NCI-H526 treated with DMSO at 0.1 percent for 48 hours (cell line): ENCODE measurements at places on chromosomes 2 and 18.

DNA sequence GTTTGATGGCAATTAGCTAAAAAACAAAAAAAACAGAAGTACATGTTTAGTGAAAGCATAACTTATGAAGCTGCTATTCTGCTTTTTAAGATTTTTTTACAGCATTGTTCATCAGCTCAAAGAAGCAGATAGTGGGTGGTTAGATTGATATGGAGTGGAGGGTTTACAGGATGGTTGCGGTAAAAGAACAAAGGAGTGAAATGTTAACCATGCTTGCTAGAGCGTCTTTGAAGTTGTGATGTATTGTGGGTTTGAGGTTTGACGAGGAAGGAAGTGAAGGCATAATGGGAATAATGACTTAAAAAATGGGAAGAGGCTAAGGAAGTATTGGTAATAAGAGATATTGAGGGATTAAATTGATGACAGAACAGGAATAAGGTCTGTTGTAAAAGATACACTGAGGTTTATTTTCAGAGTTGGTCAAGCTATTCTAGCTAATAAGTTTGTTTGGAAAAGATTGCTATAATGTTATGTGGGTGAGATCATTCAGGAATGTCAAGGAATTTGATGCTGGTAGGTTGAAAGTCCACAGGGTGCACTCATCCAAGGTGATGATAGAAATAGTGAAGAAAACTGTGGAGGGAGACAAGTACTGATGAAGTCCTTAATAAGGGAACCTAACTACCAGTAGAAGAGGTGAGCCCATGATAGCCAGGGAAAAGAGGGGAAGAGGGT, 14.6 kb downstream of the SPOPL start:
- DNase-seq: no peak

- DNase-seq: no peak
These were observed 122.3 kb downstream of the LYPD6B start for GRCh38 chr2:149160701-149161217.

- DNase-seq: no peak
These were observed 14.4 kb upstream of the VRK2 start for GRCh38 chr2:58032016-58032763.

GRCh38 chr2:66443186-66443978, 8.5 kb downstream of the MEIS1 start:
- DNase-seq: no peak

GRCh38 chr18:33835419-33835818, 257.4 kb downstream of the ASXL3 start:
- no peak for DNase-seq

DNA sequence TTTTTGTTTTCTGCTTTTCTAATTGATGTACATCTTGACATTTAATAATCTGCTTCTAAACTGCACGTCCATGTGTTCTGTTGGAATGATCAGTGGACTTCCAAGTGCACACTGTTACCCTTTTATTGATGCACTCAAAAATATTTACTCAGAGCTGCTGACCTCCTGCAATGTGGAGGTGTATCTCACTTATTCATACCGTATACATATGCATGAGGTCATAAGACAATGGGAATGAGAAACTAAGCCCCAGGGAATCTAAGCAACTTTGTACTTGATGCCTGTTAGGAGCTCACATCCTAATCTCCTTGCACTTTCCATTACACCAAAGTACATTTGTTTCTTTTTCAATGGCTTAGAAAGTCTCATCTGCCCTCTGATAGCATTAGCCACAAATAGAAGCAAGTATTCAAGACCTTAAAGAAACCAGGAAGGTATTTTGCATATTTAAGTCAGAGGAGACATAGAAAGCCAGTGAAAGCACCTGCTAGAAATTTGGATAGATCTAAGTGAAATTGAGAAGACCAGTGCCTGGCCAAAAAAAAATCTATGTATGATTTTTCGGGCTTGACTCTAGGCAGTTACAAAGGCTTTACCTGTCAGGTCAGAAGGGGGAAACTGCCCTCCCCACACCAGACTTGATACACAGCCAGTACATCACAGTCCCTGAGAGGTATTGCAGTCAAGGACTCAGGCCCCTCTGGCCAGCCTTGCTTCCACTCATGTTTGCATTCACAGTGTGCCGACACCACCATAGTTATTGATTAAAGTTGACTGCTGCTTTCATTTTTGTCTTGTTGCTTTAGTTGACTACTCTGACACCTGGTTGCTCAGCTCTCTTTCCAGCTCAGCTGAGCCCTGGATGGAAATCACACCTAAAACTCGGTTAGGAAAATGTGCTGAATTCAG, 391.7 kb upstream of the CYRIA start:
- no peak for DNase-seq

DNA sequence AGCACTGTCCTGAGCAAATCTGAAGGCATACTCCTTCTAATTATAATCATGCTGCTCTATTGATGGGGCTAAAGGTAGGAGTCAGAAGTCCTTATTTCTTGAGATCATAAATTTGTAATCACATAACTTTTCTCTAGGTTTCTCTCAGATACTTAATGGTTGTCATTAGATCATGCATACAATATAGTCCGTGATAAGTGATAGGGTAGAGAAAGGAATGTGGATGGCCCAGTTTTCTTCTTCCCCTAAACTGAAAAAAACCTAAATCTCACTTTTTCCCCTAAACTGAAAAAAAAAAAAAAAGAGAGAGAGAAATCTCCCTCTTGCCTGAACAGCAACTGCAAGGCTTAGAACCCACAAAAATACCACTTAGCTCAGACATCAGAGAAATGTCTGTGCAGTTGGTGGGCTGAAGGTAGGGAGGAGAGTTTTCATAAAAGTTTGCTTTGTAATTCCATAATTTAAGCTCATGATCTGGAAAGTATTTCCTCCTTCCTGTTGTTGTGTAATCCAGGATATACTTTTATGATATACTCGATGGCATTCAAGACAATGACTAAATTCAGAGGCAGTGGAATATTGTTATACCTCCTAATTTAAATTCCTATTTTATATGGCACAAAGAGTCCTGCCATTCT, 79.3 kb upstream of the ITPRID2 start:
- no peak for DNase-seq

GRCh38 chr2:69652206-69652605, 8.7 kb upstream of the AAK1 start:
- DNase-seq: no peak

DNA sequence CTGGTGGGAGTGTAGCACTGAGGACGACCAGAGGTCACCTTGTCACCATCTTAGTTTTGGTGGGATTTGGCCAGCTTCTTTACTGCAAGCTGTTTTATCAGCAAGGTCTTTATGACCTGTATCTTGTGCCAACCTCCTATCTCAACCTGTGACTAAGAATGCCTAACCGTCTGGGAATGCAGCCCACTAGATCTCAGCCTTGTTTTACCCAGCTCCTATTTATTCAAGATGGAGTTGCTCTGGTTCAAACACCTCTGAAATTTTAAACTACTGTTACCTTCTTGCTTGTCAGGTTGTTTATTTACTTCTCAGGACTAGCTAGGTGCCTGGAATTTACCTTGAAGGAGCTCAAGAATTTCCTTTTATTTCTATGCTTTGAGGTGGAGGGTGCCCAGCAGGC, 9.5 kb upstream of the KCNG3 start:
- DNase-seq: no peak

GRCh38 chr2:25378731-25379490, 37.2 kb upstream of the DNMT3A start:
- DNase-seq: no peak

GRCh38 chr2:95326433-95327140, 29.4 kb downstream of the KCNIP3 start:
- DNase-seq: no peak

- DNase-seq: no peak
These were observed 39.2 kb downstream of the MREG start for GRCh38 chr2:215973954-215974699.

GRCh38 chr2:218284106-218284811, 8.0 kb downstream of the TMBIM1 start:
- no peak for DNase-seq

DNA sequence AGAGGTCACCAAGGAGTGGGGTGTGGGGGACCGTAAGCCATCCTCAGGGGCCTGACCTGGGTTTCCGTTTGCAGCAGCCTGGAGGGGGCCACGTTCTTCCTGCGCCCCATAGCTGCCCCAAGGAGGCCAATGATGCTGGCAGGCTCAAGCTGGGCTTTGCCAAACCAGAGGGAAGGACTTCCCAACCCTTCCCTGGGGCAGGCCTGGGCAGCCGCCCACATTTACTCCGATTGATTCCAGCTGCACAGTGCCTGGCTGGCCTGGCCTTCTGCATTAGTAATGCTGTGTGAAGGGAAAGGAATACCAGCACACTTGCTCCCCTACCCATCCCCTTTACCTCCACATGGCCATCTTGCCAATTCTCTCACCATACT, 360.6 kb upstream of the SLC14A2 start:
- no peak for DNase-seq

DNA sequence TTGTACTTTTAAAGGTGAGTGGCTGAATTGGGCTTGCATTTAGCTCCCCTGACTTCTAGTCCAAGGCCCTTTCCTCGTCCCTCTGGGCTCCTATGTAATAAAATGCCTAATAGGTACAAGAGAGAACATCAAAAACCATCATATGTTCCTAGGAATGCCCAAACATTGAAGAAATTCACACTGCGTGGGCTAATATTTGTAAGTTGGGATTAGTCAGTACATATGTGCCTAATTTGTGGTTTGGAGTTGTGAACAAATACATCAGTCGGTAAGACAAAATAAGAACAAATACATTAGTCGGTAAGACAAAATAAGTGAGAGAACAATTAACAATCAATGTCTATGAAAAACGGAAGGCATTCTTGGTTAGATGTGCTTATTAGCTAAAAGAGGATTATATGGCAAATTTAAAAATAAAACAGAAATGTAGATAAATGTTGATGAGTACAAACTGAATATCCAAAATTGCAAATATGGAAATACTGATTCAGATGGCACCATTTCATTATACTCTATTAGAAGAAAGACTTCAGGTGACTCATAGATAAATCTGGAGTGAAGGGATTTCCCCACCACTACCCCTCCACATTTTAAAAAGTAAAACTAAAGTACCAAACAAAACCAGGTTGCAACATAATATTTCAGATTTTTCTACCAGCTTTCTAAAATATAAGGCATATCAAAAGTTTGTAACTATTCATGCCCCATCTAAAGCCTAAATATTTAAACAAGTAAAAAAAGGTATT, 325.4 kb downstream of the ZEB2 start:
- DNase-seq: no peak

DNA sequence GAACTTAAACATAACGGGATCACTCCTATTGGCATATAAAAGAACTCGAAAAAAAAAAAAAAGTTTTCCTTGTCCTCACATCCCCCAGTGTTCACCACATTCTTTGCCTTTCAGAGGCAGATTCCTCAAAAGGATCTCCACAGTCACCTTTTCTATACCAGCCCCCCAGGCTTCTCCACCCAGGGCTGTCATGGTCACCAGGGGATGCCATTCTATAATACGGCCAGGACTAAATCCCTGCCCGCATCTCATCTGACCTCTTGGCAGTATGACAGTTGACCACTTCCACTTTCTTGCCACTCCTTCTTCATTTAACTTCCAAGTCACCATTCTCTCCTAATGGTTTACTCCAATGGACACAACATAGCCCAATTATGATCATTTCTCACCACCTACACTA, 29.3 kb downstream of the SOS1 start:
- DNase-seq: no peak

DNA sequence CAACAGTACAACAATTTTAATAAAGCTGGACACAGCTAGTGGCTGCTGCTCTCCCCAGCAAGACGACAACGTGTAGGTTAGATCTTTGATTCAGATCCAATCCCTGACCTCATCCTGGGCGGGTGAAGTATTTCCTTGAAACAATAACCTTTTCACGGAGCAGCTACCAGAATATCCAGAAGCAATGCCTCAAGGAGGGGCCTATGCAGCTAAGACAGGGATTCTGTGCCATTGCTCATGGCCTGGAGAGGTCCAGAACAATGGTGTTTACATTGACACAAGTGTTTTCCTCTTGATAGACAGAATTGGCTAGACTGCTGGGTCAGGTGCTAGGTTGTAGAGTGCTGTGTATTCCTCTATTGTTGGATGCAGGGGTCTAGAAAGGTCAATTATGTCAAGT, 520.1 kb downstream of the BCL11A start:
- DNase-seq: no peak

DNA sequence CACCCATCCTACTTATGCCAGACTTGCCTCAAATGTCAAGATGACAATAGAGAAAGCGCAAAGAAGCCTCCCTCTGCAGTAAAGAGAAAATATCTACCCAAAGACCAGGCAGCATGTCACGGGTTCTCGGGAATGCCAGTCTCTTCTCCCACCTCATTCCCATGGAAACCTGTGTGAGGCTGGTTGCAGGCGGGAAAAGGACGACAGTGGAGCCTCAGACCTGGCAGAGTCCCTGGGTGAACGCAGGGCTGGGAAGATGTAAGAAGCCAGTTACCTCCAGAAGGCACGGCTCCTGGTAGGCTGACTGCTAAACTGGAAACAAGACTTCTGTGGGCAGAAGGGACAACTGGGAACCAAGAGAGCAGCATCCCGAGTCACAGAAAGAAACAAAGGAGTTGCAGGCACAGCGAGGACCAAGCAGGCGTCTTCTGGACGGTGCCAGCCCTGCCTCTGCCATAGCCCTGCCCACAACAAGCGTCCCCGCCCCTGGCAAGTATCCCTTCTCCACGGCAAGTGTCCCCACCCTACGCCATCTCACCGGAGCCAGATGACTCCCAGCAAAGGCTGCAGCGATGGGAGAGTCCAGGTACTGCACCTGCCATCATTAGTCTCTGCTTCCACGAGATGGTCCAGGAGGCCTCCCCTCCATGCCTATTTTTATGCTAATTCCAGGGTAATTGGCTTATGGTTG, 440.8 kb upstream of the MYT1L start:
- no peak for DNase-seq

DNA sequence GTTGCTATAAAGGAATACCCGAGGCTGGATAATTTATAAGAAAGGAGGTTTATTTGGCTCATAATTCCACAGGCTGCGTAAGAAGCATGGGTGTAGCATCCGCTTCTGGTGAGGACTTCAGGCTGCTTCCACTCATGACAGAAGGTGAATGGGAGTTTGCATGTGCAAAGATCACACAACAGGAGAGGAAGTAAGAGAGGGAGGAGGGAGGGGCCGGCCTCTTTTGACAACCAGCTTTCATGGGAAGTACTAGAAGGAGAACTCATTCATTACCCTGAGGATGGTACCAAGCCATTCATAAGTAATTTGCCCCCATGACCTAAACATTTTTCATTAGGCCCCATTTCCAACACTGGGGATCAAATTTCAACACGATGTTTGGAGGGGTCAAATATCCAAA, 386.8 kb upstream of the NETO1 start:
- no peak for DNase-seq

DNA sequence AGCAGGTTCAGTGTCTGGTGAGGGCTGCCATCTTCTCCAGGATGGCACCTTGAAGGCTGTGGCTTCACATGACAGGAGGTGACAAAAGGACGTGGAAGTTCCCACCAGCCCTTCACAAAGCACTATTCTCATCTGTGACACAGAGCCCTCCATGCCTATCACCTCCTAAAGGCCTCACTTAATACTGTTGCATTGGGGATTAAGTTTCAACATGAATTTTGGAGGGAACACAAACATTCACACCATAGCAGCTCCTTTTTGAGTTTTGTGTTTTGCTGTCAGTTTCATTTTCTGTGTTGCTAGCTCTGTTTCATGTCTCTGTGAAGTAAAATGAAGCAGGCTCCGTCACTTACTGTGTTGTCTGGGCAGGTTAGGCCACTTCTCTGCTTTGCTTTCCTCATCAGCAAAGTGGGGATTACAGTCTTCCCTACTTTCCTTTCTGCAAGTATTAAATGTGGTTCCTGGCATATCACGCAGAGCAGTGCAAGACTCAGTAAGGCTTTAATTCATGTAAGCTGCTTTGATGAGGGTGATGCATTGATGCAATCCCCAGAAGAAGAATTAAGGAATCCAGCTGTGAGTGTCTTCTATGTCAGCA, 31.6 kb downstream of the LIMS1 start:
- no peak for DNase-seq

- peak; percentile 89 for DNase-seq
These were observed 98.7 kb downstream of the TCF4 start for GRCh38 chr18:55489034-55489986.
